ENCODE measurements at places on chromosomes 2 and 18. TPM values are rescaled to one million over a fixed set of nuclear protein-coding genes. Genes with fewer than 3 reads are reported as not detected.

C2orf80 gene
- total RNA-seq = not detected

STPG4 gene
- total RNA-seq = not detected

MAP2 gene
- total RNA-seq = not detected

CENPA gene
- total RNA-seq = 32.5 TPM

- peaks cover 9% of the 10 kb centered on the region for H3K4me1 ChIP-seq
- no peaks in the 10 kb centered on the region for H3K36me3 ChIP-seq
- no peak overlapping the region for H3K4me3 ChIP-seq
- no peaks in the 10 kb centered on the region for H3K27me3 ChIP-seq
Observed at GRCh38 chr2:111069722-111070121, 51.0 kb upstream of the BCL2L11 start.

DNA sequence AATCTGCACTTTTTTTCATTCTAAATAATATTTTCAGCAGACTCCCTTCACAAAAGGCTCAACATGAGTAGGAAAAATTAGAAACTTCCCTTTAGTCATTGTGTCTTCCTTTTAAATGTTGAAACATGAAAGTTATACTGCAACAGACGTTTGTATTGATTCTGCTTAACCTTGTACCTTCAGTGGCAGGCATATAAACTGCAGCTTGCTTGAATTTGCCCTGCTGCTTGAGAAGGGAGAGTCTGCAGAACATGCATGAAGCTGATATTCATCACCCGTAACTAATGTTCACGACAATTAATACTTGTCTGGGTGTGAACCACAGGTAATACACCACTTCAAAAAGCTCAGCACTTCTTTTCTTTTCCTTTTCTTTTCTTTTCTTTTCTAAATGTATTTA, 294.7 kb upstream of the LRP1B start:
- H3K4me1 ChIP-seq = no peaks in the 10 kb centered on the region
- H3K4me3 ChIP-seq = no peak overlapping the region
- no peaks in the 10 kb centered on the region for H3K27me3 ChIP-seq

- H3K27me3 ChIP-seq = no peaks in the 10 kb centered on the region
- H3K4me3 ChIP-seq = no peak overlapping the region
- DNase-seq = no peak
- no peaks in the 10 kb centered on the region for H3K36me3 ChIP-seq
- no peak overlapping the region for H3K27ac ChIP-seq
Observed at GRCh38 chr2:241936457-241937133, 67.1 kb downstream of the RTP5 start.
